Iris pigment epithelial cell (primary cell): ENCODE measurements at places on chromosomes 12 and 14.

DNA sequence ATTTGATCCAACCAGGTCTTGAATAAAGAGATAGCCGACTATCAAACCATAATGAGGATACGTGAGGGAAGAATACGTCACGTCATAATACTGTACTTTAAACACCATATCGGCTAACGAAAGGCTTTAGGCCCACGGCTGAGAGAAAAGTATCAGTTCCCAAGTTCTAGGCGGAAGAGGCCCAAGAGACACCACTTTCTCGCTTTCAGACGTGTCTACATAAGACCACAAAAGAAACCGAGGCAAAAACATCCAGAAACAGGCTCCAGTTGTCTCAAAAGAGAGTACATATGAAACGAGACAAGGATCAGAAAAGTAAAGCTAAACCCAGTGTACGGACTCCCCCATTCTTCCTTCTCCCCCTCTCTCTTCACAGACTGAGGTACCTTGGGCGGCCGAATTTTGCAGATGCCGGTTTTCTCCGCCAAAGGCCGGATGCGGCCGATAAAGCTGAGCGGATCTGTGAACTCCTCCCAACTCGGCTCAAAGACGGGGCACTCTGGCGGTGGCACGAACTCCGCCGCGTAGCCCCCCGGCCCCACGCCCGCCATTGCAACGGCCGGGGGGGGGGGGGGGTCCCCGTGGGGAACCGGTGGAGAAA, 479 bp downstream of the KDM5A start:
- DNase-seq: peak; percentile 42

DNA sequence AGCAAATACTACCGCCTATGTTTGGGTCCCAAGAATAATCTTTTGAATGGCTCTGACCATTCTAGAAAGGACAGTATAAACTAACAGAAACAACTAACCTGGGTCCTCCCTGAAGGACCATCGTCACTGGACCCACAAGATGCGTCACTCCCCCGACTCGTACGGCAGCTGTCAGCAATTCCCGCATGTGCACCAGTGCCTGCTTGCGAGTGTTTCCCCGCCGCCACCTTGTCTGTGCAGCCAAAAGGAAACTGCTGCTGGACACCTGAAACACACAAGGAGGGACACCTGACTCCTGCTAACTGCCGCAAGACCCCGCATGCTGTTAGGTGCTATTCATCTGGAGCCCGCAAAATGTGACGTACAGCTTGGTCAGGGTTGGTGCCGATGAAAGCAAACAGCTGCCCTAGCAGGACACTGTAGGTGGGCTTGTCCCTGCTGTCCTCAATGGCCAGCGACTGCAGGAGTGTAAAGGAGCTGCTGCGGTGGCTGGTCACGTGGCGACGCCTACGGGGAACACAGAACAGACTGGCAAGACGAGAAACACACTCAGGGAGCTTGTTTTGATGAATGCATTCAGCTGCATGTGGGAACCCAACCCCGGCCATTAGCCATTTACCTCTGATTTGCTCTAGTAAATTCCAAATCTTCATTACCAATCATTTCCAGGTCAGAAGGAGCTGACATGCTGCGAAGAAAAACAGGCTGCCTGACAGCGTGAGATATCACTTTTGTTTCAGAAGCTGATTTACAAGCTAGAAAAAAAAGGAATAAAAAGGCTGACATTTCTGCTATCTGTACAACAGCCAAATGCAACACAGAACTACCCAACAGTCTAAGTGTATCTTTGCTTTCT, 118.1 kb downstream of the TRAFD1 start:
- DNase-seq: no peak

DNA sequence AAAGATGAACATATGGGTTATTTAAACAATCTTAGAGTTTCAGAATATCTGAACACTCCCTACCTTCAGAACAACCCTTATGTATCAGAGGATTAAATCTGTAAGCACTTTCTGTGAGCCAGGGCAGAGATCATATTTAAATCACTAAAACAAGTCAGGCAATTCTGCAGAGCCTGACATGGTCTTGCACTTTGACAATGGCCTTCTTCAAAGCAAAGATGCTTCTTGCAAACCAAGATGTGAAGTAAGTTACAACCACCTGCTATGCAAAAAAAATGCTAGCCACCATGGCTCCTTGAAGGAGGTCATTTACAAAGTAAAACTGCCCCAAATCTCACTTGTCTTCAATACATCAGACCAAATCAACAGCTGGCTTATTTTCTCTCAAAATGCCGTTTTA, 3.2 kb downstream of the PPP1CC start:
- DNase-seq: no peak

GRCh38 chr14:85387181-85387580, 142.8 kb upstream of the FLRT2 start:
- DNase-seq: peak; percentile 63

DNA sequence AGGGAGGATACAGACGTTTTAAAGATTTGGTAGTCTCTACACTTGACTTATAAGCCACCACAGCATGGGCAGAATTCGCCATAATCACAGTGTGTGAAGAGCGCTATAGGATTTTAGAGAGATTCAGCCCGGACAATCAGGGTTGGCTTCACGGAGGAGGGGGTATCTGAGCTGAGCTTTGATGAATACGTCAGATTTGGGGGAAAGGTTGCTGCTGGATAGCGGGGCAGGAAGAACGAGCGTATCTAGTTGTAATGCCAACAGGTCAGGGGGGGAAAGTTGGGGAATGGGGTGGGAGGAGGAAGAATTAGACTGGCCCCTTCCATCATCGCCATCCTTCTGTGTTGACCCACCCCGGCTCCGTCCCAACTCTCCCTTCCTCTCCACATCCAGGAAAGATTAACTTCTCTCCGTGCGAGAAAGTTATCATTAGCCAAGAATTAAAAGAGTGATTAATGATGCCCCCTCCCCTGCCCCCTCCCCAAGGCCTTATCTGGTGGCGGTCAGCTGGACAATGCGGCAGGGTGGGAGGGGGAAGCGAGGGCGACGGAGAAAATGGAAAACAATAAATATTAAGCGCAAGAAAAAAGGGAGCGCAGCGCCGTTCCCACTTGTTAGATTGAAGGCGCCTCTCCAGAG, 13.5 kb upstream of the GPATCH2L start:
- DNase-seq: no peak

GRCh38 chr12:120692524-120693033, 5.6 kb downstream of the MLEC start:
- peak; percentile 41 for DNase-seq

DNA sequence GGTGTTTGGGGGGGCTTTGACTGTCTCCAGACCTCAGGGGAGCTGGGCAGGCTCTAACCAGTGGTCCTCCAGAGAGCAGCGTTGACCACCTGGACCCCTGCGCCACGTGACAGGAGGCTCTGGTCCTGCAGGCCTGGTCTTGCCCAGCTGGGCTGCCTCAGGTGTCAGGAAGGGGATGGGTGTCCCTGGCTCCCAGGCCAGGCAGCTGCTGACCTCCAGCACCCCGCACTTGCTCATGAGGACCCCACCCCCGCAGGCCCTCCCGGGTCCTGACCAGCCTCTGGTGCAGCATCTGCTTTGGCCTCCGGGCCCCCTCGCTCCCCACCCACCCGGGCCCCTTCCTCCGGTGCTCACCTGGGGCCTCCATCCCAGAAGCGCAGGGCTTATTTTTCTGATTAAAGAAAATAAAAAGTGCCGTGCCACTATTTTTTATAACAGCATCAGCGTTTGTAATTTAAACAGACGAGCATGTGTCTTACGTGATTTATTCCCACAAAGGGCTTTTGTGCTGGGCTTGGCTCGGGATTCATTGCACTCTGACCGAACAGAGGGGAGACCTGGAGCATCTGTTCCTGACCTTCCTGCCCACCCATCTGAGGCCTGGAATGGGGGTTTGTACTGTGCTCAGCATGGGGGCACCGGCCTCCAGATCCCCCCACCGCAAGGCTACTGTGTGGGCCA, 21.7 kb downstream of the FBRSL1 start:
- DNase-seq: no peak
